Psoas muscle (tissue), 8 donors: ENCODE measurements at places on chromosomes 16 and 17.

- no peak for DNase-seq
Observed at GRCh38 chr17:40450175-40450574, 6.9 kb downstream of the IGFBP4 start.

DNA sequence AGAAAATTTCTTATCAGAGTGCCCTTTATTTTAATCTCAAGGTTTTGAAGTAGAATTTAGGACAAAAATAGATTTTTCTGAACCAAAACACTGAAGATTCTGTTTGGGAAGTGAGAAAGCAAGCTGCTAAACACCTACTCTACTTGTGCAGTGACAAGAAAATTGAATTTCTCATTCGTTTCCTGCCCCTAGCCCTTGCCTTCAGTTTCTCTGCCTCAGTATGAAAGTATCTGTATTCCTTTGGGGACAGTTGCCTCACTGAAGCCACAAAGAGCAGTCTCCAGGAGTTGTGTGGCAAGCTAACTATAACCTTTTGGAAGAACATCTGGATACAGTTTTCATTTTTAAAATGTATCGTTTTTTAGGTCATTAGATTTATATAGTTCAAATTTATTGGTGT lies 19.7 kb downstream of the MOSMO start:
- DNase-seq: no peak

GRCh38 chr16:57475711-57476339 lies 10.5 kb downstream of the DOK4 start:
- DNase-seq: no peak

GRCh38 chr16:77191259-77191969 lies 424 bp downstream of the MON1B start:
- peak; percentile 64 for DNase-seq
